ENCODE measurements at places on chromosomes 3 and 15. TPM values are rescaled to one million over a fixed set of nuclear protein-coding genes. Genes with fewer than 3 reads are reported as not detected.

Gene PARP6
- 7.5 TPM for total RNA-seq

Gene GP5
- total RNA-seq: not detected

Gene ERICH6
- not detected for total RNA-seq

Gene C3orf49
- not detected for total RNA-seq

Gene ROPN1
- total RNA-seq: not detected
